ENCODE measurements at places on chromosomes 5 and 9.

DNA sequence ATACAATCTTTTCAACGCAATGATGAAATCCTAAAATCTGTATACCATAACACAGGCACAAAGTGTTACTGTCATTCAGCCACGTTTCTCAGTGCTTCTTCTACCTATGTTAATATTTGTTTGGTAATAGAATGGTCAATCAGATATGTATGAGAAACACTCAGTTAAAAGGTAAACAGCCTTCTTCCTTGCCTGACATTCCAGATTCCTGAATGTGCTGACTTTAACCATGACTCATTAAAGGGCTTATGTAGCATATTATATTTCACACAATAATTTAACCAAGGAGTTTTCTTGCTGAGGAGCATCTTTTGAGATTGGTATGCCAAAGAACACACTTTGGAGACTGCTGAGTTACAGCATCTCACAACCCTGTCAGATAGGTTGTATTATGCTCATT, 187.6 kb downstream of the CETN3 start:
- no peak for DNase-seq

DNA sequence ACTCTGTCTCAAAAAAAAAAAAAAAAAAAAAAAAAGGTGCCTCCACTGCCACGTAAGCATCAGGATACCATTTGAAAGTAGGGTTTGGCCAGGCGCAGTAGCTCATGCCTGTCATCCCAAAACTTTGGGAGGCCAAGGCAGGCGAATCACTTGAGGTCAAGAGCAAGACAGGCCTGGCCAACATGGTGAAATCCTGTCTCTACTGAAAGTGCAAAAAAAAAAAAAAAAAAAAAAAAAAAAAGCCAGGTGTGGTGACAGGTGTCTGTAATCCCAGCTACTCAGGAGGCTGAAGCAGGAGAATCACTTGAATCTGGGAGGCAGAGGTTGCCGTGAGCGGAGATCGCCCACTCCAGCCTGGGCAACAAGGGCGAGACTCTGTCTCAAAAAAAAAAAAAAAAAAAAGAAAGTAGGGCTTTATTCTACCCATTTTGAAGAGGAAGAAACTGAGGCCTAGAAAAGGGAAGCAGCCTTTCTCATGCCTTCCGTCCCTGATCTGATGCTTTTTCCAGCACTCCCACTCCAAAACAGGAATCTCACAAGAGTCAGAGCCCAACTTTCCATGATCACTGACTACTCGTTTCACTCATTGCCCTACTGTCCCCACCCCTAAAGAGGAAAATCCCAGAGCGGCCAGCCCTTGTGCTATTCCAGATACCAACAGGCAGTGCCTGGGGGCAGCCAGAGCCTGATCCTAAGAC, 16.3 kb upstream of the CCIN start:
- no peak for DNase-seq

DNA sequence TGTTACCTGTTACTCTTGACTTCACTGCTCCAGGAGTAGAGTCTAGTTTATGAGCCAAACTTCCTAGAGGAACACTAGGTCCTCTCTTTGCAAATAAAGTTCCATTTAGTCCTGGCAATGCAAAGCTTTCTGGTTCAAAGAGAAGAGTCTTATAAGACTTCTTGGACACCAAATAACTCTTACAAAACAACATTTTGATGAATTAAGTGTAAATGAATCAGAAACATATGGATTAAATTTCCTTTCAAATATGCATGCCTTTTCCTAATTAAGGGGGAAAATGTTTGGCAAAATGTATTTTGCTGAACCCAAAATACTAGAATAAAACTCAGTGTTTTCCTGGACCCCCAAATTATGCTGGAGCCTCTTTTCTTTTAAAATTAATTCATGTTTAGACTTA, 388.0 kb downstream of the FGF10 start:
- DNase-seq = no peak

- no peak for DNase-seq
These were observed 205.6 kb downstream of the TAF11L14 start for GRCh38 chr5:17839848-17840247.

GRCh38 chr9:35520364-35520710, 30.4 kb downstream of the RUSC2 start:
- no peak for DNase-seq

GRCh38 chr5:168740092-168740800, 161.1 kb upstream of the PANK3 start:
- DNase-seq = no peak

DNA sequence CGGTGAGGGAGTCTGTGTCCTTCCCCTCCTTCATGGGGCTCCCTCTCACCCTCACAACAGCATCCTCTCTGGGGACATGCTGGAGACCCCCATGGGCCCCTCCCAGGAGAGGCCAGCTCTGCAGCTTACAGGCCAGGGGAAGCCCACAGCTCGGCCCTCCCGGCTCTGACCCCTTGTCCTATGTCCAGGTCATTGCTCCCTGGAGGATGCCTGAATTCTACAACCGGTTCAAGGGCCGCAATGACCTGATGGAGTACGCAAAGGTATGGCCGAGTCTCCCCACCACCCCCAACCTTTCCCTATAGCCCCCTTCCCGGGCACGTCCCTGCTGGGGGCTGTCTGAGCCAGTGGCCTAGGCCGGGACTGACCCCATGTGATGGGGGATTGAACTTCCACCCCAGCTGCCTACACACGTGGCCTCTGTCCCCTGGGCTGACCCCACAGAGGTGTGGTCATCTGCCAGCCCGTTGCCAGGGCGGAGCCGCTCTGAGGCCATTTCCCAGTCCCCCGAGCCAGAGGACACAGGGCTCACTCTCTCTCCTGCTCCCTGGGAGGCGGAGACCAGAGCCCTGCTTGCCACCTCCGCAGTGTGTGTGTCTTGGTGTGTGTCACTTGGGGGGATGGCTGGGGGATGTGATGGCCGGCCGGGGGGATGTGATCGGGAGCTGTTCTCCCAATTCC, 21.9 kb downstream of the ASS1 start:
- no peak for DNase-seq

DNA sequence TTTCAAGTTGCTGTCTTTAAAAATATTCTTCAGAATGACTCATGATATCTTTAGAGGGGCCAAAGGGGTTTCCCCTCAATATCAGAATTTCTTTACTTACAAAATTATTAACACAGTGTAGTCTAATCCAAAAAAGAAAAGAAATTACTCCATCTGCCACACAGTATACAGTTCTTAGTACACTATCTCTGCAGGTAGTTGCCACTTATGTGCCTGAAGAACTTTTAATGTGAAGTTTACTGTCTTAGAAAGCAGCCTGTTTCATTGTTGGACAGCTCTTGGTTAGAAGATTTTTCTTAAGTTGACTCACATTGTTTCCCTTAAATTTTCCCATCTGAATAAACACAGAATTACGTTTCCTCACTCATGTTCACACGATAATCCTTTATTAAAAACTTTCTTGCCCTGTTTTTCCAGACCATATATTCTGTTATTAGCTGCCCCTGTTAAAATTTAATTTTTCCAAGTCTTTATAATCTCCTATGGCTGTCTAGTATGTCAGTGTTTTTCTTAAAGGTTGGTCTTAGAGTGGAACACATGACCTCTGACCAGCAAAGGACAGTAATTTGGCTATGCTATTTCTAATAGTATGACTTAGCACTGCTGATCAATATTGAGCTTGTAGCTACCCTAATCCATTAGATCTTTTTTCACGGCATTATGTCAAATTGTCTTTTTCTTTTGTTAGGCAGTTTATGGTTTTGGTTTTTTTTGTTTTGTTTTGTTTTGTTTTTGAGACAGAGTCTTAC, 21.8 kb upstream of the FKTN start:
- no peak for DNase-seq

- DNase-seq = no peak
These were observed 5.0 kb upstream of the CAMK2A start for GRCh38 chr5:150294551-150295071.

DNA sequence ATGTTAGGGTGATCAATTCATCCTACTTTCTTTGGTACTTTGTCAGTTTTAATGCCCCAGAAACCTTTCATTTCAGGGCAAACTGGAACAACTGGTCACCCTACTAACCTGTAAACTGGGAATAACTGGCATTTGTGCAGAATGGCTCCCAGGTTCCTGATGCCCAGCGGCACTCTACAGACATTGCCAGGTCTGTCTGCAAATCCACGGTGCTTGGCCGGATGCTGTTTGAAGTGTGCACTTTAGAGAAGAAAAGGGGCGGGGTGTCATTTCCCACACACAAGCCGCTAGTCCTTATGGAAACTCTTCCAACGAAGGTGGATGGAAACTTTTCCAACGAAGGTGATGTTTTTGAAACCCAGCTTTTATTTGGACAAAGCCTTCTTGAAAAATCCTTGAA, 49.9 kb upstream of the OTULINL start:
- DNase-seq = no peak

- no peak for DNase-seq
These were observed 413.2 kb upstream of the ACTBL2 start for GRCh38 chr5:57895766-57896165.

DNA sequence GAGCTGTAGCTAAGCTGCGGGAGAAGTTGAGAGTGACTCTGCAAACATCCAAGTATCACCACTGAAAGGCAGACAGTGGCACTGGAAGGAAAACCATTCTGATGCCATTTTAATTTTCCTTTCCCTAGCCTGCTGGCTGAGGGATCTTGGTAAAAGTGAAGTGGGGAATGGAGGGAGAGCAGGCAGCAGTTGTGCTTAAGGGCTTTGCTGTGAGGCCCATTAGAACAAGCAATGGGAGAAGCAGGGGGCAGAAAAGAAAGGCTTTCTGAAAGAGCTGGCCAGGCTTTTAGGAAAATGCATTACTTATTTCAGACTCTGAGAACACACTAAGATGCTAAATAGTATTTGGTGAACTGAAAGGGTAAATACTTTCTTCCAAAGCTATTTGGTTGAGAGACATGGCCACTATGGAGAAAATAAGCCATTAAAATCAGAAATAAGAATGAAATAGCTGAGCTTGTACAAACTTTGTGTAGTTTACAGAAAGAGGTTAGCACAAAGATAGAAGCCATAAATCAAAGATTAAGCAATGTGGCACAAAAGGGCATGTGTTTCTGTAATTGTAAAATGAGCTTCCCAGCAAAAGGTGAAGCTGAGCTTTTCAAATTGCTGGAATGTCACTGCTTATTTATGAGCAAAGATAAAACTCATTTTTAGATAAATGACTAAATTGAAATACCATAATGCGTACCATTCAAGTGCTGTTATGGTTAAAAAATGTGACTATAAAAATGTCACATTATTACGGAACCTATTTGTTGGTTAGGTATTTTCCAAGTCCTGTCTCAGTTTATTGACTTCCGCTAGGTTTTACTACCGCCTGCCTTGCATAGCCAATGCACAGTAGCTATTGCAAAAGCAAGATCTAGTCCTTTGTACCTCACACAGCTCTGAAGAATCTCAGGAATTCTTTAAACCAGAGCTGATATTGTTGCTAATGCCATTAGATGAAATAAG, 20.8 kb downstream of the SNCAIP start:
- no peak for DNase-seq

- no peak for DNase-seq
These were observed 107.8 kb upstream of the GAS1 start for GRCh38 chr9:87054999-87055686.

DNA sequence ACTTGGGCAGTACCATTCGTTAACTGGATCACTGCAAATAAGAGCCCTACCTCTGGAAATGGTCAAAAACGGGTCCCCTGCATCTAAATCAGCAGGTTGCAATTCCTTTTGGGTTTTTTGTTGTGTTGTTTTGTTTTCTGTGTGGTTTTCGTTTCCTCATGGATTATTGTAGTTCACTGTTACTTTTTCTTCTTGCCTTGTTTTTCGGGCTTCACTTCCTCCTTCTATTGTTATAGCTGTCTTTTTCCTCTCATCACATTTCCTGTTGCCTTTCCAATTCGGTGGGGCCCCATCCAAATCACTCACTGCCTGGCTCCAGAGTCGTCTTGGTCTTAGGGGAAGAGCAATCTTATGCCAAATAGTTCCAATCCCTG, 8.7 kb upstream of the SSBP2 start:
- DNase-seq = no peak

DNA sequence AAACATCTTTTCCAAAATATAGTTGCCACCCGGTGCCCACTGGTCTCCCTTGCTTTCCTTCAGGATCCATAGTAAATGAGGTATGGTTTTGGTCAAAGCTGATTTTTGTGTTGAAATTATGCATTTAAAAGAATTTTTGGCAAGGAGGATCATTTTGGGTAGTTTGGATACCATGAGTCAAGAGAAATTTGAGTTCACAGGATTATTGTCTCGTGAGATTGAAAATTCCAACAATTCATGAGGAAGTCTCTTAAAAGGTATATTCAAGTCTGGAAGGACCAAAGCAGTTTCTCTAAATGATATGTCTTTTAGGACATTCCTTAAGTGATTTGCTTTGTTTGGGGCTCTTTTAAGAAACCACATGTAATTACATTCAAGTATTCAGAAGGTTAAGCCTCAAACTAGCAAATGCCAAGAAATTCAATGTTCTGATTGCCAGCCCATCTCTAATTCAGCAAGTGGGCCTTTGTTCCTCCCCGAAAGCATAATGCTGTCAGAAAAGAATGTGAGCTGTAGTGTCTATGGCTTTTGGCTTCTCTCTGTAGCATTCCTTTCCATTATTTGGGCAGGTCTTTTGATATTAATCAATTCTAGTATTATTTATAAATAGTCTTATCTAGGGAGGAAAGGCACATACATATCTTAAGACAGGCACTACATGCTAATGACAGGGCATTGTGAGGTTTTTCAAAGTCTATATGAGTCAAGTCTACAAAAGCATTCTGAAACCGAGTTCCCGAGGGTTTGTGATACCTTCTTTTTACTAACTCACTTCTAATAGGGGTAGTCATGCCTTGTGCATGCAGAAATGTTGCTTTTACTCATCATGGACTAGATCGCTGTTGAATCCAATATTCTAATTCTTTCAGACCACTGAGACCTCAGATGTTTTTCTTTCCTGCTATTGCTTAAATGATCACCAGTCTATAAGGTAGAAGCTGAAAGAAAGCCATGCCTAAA, 453.9 kb downstream of the ENC1 start:
- no peak for DNase-seq

- DNase-seq = no peak
These were observed 1124.7 kb upstream of the WWC1 start for GRCh38 chr5:167166696-167167095.

DNA sequence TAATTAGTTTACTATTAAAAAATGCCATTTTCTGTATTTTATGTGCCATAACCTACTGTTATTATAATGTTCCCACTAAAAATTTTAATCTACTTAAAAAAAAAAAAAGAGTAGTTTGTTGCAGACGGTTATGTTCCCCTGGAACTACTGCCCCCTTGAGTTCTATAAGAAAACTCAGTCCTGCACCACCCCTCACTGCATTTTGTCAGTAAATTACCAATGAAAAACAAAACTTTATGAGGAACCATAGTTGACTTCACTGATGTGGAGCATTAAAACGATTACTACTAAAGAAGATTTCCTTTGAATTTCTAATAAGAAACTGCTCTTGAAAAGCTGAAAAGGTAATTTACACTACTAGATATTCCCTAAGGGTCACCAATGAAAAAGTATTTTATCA, 288.7 kb downstream of the FBXL17 start:
- no peak for DNase-seq

- no peak for DNase-seq
These were observed 129.1 kb upstream of the VCAN start for GRCh38 chr5:83342465-83342864.

- DNase-seq = peak; percentile 44
These were observed 70.4 kb upstream of the DAP start for GRCh38 chr5:10831419-10831818.

- DNase-seq = no peak
These were observed 97.0 kb downstream of the FOXD1 start for GRCh38 chr5:73351593-73351992.

- peak; percentile 89 for DNase-seq
These were observed 152.9 kb downstream of the SGCD start for GRCh38 chr5:156479849-156480248.

All from skeletal muscle cell (primary cell).